ENCODE measurements at places on chromosomes 16 and 17.

GRCh38 chr17:77686903-77687302 is 271.6 kb upstream of the TNRC6C start:
- DNase-seq, result no peak

GRCh38 chr17:17849845-17850373 is 13.1 kb upstream of the SREBF1 start:
- DNase-seq, result peak; percentile 97

GRCh38 chr16:88650749-88651275 is at the start of gene CYBA:
Gene CYBA (minus strand): TSS chr16:88651053. CDS start chr16:88651013, 40 bp downstream.
- peak; percentile 70 for DNase-seq

GRCh38 chr17:82564241-82564640 is 44.7 kb downstream of the FOXK2 start:
- no peak for DNase-seq

DNA sequence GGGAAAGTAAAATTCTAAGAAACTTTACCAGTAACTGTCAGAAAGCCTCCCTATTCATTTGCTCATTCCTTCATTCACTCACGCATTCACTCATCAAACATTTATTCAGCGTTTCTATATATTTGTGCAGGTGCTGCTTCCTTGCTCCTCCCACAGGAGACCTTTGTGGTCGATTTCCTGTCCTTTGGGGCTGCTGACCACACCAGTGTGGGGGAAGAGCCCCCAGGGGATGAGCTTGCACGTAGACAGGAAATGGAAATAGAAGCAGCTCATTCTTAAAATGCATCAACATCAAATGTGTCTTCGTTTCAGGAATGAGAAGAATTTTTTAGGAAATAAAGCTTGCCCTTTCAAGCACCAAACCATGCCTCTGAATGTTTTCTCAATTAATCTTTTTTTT is 9.6 kb downstream of the PIK3R6 start:
- peak; percentile 78 for DNase-seq
